Osteocyte (in vitro differentiated cells): ENCODE measurements at places on chromosomes 3 and 15.

GRCh38 chr3:42846685-42847522, 28.8 kb downstream of the CYP8B1 start:
- DNase-seq: peak; percentile 64

DNA sequence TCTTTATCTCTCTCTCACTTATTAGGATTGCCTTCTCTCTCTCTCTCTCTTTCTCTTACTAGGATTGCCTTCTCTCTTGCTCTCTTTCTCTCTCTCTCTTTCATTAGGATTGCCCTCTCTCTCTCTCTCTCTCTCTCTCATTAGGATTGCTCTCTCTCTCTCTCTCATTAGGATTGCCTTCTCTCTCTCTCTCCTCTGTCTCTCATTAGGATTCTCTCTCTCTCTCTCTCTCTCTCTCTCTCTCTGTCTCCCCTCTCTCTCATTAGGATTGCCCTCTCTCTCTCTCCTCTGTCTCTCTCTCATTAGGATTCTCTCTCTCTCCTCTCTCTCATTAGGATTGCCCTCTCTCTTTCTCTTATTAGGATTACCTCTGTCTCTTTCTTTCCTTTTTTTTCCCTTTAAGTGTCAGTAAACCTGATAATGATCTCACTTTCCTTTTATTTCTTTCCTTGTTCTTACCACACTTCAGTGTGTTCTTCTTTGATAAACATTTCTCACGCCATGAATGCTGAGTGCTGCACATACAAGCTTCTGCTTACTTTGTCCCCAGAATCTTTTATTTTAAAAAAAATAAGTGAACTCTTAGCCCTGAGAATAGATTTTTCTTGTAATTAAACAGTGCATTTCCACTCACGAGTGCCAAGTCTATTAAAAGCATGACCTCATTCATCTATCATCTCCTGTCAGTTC, 243.4 kb upstream of the TBC1D5 start:
- no peak for DNase-seq

DNA sequence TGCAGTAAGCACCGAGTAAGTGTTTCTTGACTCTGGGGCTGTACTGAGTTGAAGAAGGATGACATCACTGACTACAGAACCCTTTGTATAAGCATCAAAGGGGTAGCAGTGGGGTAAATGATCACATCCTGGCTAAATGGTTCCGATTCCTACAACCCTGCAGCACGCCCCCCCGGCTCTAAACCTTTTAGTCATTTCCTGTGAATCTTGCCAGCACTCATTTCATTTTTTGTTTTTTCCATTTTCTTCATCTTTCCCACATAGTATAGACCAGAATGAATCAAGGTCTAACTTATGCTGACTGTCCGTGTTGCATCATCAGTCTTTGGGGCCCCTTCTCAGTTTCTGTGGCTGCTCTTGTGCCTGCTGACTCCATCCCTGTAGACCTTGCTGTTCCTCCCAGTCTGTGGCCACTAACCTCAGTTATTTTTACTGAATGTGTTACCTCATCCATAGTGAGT, 383.1 kb upstream of the TPRG1 start:
- no peak for DNase-seq

DNA sequence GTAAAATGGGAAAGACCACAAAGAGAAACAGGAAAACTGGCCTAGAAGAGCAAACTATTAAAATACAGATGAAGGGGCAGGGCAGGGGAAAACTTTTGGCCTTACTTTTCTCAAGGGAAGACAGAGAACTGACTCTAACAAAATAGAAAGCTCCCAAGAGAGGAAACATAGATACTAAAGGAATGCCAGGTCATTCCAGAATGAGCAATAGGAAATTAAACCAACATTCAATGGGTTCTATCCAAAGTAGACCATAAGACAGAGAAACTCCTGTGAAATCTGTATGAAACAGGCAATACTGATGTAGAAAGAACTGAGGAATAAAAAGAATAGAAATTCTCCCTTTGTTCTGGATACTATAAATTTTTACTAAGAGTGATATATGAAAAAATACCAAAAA, 491.8 kb downstream of the MECOM start:
- no peak for DNase-seq

GRCh38 chr15:29055876-29056275, 170.1 kb downstream of the APBA2 start:
- no peak for DNase-seq

GRCh38 chr3:133230195-133230594, 169.7 kb upstream of the BFSP2 start:
- no peak for DNase-seq
